NT2/D1 (cell line): ENCODE measurements at places on chromosomes 6 and 20.

DNA sequence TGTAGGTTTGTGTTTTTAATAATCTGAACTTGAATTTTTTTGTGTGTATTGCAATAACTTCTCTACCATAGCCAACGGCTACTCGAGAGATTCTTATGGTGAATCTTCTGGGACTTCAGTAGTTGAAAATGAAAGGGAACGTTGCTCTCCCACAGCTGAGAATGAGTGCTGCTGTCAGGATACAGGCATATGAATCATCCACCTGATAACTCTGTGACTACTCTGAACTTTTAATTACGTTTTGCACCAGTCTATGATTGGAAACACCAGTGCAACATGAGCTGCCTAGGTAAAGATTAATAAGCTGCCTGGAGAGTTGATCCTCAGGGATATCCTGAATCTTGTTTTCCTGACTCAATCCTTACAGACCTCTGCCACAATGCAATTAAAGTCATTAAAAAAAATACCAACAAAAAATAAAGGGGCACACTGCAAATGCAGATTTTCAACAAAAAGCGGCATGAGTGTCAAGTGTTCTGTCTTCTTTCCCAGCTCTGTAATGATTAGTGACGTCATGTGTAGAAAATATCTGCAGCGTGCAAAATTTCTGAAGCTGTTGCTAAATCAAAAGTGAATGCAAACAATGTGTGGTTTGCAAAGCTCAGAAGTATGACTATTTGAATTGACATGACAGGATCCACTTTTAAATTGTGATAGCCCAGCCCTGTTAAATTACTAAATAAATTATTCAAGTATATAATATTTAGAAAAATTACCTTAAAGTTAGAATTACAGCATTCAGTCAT lies 432.2 kb downstream of the HTR1B start:
- DNase-seq = no peak

GRCh38 chr6:34544776-34545471 lies 11.2 kb downstream of the SPDEF start:
- DNase-seq = no peak

GRCh38 chr6:115544765-115545671 lies 515.7 kb downstream of the FRK start:
- DNase-seq = peak; percentile 25

DNA sequence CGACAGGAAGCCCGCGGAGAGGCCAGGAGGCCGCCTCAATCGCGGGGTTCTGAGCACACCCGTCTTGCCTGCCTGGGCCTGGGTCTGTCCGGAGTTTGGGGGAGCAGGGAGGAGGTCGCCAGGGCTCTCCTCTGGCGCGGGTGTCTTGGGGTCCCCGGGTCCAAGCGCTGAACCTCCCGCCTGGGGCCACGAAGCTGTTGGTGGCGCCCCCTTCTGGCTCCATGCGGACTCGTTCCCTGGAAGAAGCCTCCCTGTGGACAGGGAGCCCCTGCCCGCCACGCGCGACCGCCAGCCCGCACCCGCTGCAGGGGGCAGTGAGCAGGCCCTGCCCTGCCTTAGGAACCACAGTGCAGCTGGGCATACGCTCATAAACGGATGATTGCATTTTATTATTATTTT lies 44.7 kb downstream of the MCUR1 start:
- no peak for DNase-seq

DNA sequence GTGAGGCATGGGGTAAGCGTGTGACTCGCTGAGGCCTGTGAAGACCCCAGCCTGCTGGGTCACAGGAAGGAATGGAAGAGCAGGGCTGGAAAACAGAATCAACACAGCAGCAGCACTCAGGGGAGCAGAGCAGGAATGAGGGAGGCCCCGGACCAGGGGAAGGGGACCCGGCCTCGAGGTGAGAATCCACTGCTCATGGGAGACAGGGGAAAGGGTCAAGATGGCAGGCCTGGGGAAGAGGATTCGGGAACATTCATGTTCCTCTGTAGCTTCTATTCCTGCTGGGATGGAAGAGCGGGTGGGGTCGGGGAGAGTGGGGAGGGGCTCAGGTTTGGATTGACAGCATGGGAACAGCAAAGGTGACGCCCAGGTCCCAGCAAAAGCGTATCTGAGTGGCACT lies 59.4 kb downstream of the NPEPL1 start:
- no peak for DNase-seq

GRCh38 chr6:35043381-35044130 lies 97.6 kb downstream of the TCP11 start:
- DNase-seq = no peak

DNA sequence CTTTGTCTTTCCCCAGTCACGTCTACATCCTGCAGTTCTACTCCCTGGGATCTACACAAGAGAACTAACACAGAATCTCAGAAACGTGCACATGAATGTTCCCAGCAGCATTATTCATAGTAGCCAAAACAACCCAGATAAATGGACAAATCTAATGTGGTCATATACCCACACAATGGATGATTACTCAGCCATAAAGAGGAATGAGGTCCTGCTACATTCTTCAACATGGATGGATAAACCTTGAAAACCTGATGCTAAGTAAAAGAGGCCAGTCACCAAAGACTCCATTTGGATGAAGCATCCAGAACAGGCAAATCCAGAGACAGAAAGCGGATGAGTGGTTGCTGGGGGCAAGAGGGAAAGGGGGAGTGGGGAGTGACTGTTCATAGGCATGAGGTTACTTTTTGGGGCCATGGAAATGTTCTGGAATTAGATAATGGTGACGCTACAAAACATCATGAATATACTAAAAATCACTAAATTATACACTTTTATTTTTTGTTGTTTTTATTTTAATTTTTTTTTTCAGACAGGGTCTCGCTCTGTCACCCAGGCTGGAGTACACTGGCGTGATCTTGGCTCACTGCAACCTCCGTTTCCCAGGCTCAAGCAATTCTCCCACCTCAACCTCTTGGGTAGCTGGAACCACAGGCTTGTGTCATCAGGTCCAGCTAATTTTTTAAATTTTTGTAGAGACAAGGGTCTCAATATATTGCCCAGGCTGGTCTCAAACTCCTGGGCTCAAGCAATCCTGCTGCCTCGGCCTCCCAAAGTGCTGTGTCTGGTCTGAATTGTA lies 50.8 kb upstream of the DSN1 start:
- no peak for DNase-seq

GRCh38 chr6:144778773-144779492 lies 493.8 kb downstream of the UTRN start:
- DNase-seq = no peak

DNA sequence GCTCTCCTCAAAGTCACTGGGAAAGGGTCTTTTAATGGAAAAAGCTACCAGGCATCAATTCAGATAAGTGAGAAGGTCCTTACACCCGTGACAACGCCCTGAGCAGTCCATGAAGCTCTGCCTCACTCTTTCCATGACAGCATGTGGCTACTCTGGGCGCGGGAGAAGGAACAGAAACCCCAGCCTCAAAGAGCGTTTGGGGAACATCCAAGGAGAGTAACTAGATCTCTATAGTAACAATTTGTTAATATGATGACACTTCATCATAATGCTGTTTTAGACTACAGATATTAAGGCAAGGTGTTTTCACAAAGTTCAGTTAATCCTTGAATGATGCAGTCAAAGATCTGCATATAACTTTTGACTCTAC lies 55.2 kb downstream of the KIF6 start:
- DNase-seq = no peak

DNA sequence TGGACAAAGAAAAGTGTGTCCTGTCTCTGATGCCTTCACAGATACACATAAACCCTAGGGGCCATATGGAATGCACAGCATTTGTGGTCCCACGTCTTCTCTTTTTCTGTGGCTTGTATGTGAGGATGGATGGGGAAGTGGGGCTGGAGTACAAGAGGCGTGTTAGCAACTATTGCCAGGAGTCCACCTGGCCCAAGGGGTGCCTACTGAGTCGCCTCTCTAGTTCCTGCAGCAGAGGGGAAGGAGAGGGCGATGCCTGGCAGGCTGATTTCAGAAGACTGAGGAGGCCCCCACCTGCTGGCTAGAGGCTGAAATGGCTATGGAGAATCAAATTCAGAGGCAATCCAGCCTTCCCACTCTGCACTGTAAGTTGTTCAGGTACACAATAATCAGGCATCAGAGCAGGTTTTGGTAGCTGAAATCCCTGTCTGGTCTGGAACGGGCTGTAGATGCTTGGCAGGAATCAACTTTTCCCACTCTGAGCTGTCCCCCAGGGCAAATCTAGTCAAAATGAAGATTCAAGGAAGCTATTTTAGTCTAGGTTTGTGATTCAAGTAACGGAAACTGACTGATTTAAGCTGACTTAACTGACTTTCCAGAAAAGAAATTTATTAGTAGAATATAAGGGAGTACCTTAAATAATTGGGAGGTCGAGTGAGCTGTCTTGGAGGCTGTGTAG lies 14.9 kb upstream of the PPARD start:
- DNase-seq = no peak

- no peak for DNase-seq
These were observed 119.3 kb downstream of the MAP3K7 start for GRCh38 chr6:90467546-90467945.

DNA sequence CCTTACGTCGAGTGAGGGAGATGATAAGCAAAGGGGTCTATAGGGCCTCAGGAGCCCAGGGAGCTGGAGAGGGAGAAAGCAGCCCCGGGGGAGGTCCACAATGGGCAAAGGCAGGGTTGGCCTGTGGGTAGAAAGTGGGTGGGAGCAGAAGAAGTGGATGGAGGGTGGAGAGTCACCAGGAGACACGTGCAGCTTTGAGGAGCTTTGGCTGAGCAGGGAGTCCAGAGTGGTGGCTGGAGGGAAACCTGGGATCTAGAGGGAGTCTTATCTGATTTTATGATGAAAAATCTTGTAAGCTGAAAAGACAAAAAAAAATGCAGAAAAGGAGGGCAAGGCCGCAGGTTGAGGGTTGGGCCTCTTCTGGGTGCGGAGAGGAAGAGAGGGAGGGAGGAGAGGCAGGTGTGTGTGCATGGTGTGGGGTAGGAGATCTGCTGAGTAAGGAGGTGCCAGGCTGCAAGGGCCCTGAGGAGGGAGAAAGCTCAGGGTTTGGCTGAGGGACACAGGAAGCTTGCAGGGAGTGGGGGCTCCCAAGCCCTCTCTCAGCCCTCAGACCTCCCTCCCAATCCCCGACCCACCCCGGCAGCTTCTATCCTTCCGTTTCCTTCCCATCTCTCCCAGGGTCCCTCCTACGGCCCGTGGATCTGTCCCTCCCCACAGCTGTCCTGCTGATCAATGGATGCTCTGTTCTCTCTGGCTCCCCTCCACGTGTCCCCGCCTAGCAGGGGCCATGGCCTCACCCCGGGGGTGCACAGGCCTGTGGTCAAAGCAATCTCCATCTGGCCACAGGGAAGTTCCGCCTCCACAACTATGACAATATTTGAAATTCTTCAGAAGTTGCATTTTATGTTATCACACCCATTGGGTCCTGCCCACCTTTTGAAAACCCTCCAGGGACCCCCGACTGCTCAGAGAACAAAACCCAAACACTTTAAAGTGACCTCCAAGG lies 17.1 kb upstream of the BPI start:
- no peak for DNase-seq

- DNase-seq = no peak
These were observed 13.8 kb downstream of the SPTLC3 start for GRCh38 chr20:13022401-13023155.

DNA sequence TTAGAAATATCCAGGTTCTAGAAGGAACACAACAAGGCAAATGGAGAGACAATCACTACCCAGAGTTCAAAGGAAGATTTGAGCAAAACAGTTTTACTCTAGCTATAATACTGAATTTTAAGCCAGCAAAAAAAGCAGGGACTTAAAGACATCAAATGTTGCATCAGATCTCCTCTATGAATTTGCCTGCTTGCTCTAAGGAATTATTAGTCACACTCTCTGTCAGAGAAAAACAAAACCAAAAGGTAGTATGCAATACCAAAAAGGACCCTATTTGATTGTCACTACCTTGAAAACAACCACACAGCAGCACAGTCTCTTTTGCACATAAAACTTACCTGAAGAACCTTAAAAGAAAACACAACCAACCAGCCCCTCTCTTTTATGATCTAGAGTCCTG lies 46.3 kb downstream of the BTBD9 start:
- DNase-seq = no peak

GRCh38 chr6:79810185-79810705 lies 137.1 kb downstream of the ELOVL4 start:
- no peak for DNase-seq

DNA sequence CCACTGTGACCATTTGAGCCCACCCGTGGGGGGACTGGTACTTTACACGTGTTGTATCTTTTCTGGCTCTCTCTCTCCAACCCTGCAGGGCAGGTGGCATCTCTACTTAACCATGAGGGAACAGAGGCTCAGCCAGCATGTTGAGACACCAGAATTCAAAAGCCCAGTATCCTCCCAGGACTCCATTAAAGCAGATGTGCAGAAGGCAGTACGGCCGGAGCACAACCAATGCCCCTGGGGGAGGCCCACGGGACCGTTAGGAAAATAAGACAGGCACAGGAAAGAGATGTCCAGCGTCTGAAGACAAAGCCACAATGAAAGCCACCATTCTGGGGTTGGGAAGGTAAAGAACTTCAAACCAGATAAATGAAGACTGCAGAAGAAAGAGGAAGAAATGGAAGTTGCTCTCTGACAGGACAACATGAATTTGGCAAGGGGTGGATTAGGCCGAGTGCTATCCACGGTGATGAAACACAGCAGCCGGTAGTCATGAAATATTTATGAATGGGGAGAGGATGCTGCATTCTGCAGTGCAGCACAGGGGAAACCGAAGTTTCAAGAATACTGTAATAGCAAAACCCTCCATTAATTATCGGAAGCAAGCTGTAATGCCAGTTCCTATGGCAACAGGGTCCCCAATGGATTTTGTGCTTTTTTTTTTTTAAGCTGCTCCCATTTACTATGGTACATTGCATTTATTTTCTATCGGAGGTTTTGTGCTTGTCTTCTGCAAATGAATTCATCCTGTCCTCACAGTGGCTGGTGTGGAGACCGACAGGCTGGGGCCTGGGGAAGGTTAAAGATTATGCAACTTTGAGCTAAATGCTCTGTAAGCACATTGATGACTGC lies 179.4 kb downstream of the NRN1 start:
- DNase-seq = no peak

GRCh38 chr6:11126876-11127275 lies 15.4 kb upstream of the ERVFRD-1 start:
- peak; percentile 30 for DNase-seq

GRCh38 chr20:34970193-34970840 lies 14.6 kb downstream of the MYH7B start:
- no peak for DNase-seq

GRCh38 chr6:33104887-33105286 lies 29.1 kb downstream of the HLA-DPB1 start:
- DNase-seq = no peak
